ENCODE measurements at places on chromosomes 3 and 15.

DNA sequence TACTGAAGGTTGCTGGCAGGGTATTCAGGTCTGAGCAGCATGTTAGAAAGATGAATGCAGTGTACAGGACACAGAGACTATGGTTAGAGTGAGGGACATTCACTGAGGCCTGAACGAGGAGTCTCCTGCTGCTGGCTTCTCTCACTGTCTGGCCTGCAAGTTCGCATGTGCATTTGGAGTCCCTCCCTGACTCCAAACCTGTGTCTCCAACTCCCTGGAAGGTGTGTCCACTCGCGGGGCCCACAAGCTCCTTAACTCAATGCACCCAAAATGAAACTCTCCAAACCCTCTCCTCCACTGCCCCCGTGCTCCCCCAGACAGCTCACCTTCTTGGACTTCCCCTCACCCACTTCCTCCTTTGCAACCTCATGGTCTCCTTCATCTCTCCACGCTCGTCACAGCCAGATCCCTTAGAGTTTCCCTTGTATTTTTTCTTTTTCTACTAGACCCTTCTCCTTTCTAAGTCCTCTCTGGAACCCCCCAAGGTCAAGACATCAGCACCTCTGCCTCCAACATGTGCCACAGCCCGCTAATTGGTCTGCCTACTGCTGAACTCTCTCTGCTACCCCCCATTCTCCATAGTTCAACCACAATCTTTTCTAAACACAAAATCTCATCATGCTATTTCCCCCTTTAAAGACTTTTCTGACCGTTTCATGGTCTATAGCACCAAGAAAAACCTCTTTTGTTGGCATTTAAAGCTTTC is 58.3 kb downstream of the HES1 start:
- DNase-seq: peak; percentile 69

GRCh38 chr3:125194849-125195601 is 17.5 kb downstream of the SLC12A8 start:
- DNase-seq: no peak

- DNase-seq: no peak
These were observed 29.7 kb downstream of the TEX9 start for GRCh38 chr15:56394909-56395308.

- DNase-seq: no peak
These were observed 347.4 kb upstream of the DCBLD2 start for GRCh38 chr3:99248913-99249312.

DNA sequence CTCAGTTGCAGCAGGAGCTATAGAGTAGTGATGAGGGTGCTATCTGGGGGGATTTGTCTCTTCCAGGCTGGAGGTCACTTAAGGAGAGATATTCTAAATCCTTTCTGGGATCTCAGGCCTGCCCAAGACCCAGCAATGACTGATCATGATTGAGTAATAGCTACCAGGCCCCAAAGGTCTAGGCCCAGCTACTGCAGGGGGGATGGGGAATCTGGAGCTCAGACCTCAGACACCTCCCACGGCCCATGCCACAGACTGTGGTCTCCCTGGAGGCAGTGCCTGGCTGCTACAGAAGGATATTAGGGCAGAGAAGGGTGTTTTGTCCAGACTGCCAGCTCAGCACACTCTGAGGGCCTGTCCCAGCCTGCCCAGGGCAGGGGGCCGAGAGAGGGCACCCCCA is 6.9 kb downstream of the SLC38A3 start:
- peak; percentile 93 for DNase-seq

DNA sequence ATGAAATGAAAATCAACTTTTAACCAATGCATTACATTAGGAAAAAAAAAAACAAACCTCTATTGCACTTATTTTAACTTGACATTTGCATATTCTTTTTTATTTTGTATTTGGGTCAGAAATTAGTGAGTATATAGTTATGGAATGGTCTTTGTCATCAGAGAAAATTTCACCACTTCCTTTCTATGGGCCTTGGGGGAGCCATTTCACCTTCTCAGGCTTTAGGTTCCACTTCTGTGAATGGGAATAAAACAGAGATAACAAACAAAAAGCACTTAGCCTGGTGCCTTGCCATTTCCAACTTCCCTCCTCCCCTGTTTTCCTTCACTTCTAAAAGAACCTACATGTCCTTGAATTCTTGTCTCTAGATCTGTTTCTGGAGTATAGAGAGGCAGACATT is 168.0 kb upstream of the STT3B start:
- peak; percentile 35 for DNase-seq

GRCh38 chr3:64388886-64389285 is 163.6 kb upstream of the PRICKLE2 start:
- DNase-seq: no peak

GRCh38 chr15:26877831-26878230 is 11.0 kb downstream of the GABRA5 start:
- DNase-seq: peak; percentile 22

DNA sequence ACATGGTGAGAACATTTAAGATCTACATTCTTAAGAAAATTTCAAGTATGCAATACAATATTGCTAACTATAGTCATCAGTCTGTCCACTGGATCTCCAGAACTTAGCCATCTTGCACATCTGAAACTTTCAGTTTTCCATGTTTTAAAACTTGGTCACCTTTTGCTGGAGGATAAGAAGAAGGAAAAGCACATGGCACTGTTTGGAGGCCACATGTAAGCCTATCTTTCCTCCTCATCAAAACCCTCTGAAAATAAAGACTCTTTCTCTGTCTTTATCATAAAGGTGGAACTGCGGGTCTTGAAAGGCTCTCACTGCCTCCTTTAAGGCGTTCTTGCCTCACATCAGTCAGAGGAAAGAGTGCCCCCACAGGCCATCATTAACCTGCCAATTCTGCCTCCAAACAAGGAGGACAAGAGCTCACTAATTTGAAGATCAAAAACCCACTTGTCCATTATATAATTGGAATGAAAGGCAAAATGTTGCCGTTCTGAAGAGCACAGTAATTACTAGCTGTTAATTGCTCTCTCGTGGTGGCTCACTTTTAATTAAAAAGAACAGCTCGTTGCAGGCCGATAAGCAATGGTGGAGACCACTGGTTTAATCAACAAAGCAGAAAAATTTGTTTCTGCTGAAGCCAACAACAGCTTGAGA is 157.8 kb downstream of the MECOM start:
- DNase-seq: peak; percentile 7

DNA sequence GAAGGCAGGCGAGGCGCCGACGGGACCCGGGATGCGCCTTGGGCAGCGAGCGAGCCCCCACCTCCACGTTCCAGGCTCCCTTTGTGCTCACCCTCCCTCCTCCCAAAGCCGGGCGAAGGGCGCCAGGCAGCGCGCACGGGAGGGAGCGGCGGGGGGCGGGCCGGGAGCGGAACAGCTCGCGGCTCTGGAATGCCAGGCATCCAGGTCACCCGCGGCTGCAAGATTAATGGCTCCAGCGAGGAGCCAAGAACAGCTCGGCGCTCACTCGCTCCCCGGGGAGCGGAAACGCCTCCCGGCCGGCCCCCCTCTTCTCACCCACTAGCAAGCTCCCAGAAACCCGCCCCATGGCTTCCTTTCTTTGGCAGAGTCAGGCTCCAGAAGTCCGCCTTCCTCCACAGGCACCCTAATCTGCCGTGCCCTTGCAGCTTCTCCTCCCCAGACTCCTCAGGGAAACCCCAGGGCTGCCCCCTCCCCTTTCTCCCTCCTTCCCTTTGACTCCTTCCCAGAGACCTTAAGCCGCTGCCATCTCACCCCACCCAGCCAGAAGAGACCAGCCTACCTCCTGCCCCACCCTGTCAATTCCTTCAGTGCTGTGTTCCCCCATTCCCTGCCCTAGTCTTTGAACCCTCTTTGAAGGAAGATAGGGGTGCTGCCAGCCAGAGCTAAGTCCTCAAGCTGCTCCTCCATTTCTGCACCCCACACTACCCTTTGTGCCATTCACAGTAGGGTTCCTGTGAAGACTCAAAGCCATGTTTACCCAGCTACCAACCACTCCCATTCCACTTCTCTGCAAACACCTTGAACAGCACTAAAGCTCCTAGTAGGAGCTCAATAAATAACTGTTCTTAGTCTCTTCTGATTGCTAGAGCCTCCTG is 9.9 kb downstream of the AMOTL2 start:
- DNase-seq: peak; percentile 37

- DNase-seq: no peak
These were observed 402.0 kb upstream of the GOLIM4 start for GRCh38 chr3:168497741-168498140.

- DNase-seq: no peak
These were observed 20.2 kb downstream of the NIPA1 start for GRCh38 chr15:22806664-22807063.

All from NB4 (cell line).